ENCODE measurements at places on chromosomes 7 and 10.

DNA sequence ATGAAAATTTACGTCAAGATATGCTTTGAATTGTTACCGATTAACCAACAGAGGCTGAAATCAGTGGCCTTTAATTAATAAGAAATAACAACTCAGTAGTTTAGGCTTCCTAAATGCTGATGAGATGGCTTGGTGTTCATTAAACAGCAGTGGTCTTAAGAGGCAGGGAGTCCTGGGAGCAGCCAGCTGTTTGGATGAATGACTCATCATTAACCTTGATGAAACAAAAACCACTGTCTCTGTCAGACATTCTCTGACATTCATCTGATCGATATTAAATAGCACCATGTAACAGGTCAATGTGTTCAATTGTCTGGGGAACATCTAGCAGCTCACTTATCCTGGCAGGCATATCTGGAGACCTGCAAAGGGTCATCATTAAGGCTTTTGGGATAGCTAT is 234.2 kb upstream of the LRRN3 start:
- no peak for DNase-seq

DNA sequence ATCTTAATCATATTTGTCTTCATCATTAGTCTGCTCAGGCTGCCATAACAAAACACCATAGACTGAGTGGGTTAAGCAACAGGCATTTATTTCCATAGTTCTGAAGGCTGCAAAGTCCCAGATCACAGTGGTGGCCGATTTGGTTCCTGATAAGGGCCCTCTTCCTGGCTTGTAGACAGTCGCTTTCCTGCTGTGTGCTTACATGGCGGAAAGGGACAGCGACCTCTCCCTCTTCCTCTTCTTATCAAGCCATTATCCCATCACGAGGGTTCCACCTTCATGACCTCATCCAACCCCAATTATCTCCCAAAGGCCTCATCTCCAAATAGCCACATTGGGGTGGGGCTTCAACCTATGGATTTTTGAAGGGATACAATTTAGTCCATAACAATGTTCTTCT is 84.0 kb downstream of the LYZL1 start:
- DNase-seq: no peak

GRCh38 chr7:135197343-135197742 is 14.0 kb downstream of the WDR91 start:
- DNase-seq: no peak

DNA sequence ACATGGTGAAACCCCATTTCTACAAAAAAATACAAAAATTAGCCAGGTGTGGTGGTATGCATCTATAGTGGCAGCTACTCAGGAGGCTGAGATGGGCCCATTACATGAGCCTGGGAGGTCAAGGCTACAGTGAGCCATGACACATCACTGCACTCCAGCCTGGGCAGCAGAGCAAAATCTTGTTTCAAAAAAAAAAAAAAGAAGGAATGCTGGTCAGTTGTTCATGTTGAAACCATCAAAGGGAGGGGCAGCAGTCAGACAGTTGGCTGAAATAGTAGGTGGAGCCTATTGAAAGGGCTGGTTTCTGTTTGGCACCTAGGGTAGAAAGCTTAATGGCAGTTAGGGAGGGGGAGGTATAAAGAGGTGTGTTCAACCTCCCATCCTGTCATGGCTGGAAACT is 323.0 kb downstream of the GALNT17 start:
- no peak for DNase-seq

DNA sequence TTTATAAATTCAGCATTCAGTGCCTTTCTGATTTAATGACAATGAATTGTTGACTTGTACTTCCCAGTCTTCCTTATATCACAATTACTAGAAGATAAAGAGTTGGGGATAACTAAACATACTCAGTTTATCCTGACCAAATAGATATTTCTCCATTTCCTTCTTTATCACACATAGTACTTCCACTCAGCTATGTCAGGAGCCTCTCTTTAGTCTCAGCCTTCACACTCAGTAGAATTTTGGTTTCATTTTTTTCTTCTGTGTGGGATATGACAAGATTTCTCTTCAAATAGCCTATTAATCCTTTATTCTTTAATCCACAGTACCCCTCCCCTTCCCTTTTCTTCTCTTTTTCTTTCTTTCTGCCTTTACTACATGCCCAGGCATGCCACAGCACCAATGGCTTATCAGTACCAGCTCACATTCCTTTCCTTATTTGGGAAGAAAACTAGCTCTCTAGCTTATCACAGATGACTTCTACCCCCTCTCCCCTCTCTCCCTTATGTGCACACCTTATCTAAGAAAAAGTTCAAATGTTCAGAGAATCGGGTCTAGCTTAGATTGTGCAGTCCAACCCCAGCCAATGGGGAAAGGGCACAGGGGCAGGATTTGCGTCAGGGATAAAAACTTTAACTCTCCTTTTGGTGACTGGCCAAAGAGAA is 109.0 kb downstream of the PHF14 start:
- DNase-seq: no peak

- DNase-seq: no peak
Observed at GRCh38 chr10:51640120-51640819, 59.1 kb downstream of the CSTF2T start.

DNA sequence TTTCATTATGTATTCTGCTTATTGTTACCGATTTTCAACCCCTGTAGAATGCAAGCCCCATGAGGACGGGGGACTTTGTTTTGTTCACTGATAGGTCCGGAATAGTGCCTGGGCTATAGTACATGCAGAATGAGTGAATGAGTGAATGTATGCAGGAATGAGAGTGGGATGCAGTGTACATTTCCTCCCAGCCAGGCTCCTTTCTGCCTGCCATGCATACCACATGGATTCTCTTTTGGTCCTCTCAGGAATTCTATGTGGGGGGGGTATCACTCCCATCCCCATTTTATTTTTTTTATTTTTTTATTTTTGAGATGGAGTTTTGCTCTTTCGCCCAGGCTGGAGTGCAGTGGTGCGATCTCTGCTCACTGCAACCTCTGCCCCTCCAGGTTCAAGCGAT is 16.7 kb downstream of the TRIM56 start:
- DNase-seq: no peak

- no peak for DNase-seq
Observed at GRCh38 chr10:127873901-127874470, 18.8 kb downstream of the CLRN3 start.

DNA sequence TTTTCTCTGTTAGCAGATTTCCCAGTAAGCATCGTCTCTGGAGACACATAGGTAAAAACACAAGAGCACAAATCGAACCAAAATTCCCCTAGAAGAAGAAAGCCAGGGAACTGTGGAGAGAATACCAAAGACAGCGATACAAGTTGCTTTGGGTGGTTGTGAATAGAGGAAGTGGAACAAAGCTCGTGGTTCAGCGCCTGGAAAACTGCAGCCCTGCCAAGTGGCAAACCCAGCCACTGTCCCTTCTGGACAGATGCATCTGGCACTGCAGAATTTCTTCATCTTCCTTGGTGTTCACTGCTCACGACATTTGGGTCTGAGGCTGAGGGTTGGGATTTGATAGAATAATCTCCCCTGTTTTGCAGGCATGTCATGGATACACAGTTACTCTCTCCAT is 733.8 kb downstream of the PARD3 start:
- no peak for DNase-seq

GRCh38 chr10:131726076-131726880 is 174.5 kb upstream of the PPP2R2D start:
- DNase-seq: peak; percentile 66

DNA sequence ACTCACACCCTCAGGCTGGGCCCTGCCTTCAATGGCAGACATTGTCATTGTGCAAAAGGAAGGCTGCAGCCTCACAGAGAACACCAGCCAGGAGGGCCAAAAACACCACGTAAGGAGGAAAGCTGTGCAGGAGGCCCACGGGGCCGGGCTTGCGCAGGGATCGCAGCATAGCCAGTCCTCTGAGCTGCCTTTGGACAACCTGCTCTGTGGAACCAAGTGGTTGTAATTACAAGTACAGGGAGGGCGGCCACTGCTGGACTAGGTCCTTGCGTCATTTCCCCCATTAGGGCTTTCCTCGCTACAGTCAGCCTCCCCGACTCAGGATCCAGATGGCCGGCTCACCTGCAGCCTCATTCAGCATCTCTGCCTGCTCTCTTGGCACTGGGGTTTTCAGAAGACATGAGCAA is 66.9 kb downstream of the FAM53B start:
- DNase-seq: no peak

- no peak for DNase-seq
Observed at GRCh38 chr7:138196971-138197896, 121.0 kb downstream of the AKR1D1 start.

GRCh38 chr7:27172315-27172774 is 1.8 kb downstream of the HOXA10 start:
- DNase-seq: no peak

- DNase-seq: no peak
Observed at GRCh38 chr7:149776289-149776688, 2.9 kb upstream of the ZNF467 start.

- no peak for DNase-seq
Observed at GRCh38 chr10:82409671-82410070, 534.7 kb downstream of the NRG3 start.

- no peak for DNase-seq
Observed at GRCh38 chr7:21868576-21868850, 77.2 kb downstream of the CDCA7L start.

GRCh38 chr7:15963206-15963605 is 276.7 kb upstream of the MEOX2 start:
- no peak for DNase-seq

GRCh38 chr7:129955993-129956543 is 3.3 kb upstream of the UBE2H start:
- no peak for DNase-seq

DNA sequence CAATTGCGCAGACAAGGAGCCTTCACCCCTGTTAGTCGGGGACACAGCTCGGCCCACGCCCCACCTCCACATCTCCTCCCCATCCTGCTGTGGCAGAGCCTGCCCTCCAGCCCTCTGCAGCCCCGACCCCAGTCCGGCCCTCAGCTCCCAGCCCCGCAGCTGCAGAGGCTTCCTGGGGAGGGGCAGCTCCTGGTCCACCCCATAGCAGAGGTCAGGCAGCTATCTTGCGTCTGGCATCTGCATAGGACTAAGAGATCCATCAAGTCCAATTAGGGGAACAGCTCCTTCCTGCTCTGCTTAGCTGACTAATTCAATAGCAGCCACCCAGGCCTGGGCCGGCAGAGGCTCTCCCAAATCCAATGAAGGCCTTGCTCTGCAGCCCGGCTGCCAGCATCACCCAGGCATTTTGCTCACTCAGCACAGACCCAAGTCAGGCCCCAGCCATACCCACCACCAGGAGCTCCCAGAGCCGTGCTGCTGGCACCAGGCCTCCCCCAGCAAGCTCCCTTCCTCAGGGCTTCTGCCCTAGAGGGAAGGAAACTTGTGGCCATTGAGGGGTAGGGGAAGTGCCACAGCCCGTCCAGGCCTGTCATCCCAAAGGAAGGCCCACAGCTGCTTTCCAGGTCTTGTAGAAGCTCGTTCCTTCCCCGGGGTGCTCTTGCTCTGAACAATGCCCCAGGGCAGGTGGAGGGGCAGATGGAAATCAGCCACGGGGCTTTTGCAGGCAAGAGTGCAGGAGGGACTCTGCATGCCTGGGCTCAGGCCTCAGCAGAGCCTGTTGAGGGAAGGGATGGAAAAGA is 106.2 kb upstream of the RET start:
- no peak for DNase-seq

GRCh38 chr7:72924386-72924732 is 536 bp upstream of the POM121 start:
- DNase-seq: no peak

GRCh38 chr10:15572531-15573045 is 147.1 kb downstream of the ITGA8 start:
- no peak for DNase-seq

DNA sequence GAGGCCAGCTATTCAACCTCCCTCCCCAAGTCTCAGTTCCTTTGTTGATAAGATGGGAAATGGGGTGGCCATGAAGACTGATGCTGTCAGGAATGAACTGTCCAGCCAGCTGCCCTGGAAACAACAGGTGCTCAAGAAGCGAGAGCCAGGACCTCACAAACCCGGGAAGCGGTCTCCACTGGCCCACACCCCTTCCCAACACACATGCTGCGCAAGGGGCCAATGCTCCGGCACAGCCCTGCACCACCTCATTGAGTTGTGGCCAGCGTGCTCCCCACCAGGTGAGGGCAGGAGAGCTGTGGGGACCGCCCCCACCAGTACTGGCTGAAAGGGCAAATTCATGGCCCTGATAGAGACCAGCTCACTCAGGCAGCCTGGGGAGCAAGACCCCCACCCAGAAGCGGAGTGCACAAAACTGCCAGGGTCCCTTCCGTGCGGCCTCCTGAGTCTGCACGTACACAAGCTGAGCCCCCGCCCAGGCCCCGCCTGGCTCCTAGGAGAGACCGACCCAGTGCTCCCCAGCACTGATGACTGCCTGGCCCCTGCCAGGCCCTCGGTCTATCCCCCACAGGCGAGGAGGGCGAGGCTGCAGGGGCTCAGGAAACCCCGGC is 216.6 kb downstream of the MAD1L1 start:
- DNase-seq: no peak

DNA sequence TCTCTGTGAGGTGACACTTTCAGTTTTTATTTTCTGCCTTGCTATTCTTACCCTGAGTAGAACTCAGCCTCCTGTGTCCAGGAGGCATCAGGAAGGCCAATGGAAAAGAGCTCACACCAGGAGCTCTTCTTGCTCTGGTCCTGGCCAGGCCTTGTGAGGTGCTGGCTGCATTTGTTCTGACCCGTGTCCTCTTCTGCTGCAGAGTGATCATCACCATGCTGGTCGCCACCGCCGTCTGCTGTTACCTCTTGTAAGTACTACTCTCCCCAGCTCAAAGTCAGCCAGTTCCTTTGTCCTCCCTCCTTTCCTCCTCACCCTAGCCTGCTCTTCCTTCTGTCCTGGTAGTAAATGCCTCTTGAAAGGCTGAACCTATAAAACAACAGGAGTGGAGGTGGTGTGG is 1.6 kb downstream of the ATP6V0E2 start:
- no peak for DNase-seq

DNA sequence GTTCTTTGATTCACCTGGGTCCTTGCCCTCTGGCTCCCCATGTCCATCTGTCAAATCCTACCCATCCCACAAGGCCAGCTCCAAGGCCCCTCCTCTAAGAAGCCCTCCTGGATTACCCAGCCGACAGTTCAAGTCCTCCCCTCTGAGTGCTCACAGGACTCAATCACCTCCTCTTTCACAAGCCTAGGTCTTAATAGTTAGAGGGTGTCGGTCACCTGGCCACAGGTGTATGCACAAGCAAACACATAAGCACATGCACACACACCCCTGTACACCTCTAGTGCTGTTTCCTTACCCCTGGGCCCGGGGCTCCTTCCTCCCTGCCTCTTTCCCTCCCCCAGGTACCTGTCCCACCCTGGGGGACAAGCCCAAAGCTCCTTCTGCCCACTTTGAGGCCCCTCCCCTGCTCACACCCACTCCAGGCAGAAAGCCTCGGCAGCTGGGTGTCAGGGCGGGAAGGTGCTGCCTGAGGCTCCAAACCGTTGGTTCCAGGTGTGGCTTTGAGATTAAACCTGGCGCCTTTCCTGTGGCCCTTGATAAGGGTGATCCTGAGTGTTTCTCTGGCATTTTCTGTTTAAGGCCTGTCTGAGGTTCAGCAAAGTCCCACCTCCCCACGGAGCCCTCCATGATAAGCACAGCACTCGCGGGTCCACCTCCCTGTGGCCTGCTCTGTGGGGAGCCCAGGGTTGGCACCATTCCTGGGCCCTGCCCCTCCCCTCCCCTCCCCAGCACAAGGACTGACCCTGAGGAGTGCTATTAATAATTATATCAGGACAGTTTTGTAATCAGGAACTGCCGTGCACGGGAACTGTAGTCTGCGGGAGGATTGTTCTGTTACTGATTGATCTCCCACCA is 14.6 kb upstream of the AQP1 start:
- no peak for DNase-seq

- no peak for DNase-seq
Observed at GRCh38 chr7:129882531-129882930, 70.2 kb downstream of the UBE2H start.
